ENCODE measurements at places on chromosomes 12 and 14.

DNA sequence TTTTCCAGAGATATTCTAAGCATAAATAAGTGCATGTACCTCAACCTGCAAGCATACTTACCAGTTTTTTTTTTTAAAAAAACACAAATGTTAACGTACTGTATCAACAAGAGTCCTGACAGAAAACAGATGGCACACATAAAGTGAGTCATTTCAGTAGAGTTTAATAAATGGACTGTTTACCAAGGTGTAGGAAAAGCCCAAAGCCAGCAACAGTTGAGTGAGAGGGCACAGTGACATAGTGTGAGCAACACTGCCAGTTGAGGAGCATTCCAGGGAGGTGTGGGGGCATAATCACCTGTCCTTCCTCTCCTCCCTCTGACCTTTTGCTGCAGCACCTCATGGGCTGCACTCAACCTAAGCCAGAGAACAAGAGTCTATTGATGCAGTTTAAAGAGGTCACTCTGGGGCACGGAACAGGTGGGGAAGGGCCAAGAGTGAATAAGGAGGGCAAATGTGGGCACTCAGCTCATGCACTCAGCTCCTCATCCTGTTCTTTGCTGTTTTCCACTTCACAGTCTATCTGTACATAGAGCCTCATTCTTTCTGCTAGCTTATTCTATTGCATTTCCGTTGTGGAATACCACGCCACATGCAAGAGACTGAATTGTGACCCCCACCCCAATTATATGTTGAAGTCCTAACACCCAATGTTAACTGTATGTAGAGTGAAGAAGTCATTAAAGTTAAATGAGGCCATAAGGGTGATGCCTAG lies 29.3 kb downstream of the DHRS2 start:
- no peak for DNase-seq

DNA sequence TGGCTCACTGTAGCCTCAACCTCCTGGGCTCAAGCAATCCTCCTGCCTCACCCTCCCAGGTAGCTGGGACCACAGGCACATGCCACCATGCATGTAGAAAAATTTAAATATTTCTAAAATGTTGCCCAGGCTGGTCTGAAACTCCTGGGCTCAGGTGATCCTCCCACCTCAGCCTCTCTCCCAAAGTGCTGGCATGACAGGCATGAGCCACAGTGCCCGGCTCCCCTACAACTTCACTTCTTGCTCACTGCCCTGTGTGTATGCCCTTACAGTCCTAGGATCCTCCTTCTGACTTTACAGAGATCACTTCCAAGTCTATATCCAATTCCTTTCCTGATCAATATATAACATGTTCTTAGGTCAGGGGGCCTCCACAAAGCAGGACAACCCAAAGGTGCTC lies 23.8 kb upstream of the CREBL2 start:
- no peak for DNase-seq

GRCh38 chr14:102711946-102712345 lies 65.3 kb upstream of the TRAF3 start:
- DNase-seq: no peak

- DNase-seq: peak; percentile 61
These were observed 43.3 kb downstream of the AEBP2 start for GRCh38 chr12:19482551-19483109.

GRCh38 chr12:13465635-13466034 lies 269.1 kb downstream of the EMP1 start:
- DNase-seq: no peak

DNA sequence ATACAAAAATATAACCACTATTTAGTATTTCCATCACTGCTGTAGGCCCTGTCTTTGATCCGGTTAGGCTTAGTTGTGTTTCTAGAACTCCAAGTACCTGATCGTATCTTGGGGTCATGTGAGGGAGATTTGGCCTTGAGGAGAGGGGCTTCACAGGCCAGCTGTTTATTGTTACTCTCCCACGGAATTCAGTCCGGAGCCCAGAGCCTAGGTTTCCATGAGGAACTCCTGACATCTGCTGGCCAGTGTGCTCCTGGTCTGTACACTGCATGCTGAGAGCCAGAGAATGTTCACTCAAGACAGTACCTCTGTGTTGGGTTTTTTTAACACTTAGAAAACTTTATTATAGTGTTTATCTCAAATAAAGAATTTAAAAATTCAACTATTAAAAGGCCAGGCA lies 341.0 kb upstream of the TMEM132C start:
- no peak for DNase-seq

- DNase-seq: no peak
These were observed 30.6 kb upstream of the NFKBIA start for GRCh38 chr14:35435177-35435576.

- DNase-seq: no peak
These were observed 32.0 kb downstream of the ITGA7 start for GRCh38 chr12:55675666-55676065.

GRCh38 chr14:36716614-36717184 lies 55.0 kb downstream of the PAX9 start:
- DNase-seq: no peak

GRCh38 chr14:67881225-67881624 lies 61.6 kb downstream of the RAD51B start:
- DNase-seq: peak; percentile 19

DNA sequence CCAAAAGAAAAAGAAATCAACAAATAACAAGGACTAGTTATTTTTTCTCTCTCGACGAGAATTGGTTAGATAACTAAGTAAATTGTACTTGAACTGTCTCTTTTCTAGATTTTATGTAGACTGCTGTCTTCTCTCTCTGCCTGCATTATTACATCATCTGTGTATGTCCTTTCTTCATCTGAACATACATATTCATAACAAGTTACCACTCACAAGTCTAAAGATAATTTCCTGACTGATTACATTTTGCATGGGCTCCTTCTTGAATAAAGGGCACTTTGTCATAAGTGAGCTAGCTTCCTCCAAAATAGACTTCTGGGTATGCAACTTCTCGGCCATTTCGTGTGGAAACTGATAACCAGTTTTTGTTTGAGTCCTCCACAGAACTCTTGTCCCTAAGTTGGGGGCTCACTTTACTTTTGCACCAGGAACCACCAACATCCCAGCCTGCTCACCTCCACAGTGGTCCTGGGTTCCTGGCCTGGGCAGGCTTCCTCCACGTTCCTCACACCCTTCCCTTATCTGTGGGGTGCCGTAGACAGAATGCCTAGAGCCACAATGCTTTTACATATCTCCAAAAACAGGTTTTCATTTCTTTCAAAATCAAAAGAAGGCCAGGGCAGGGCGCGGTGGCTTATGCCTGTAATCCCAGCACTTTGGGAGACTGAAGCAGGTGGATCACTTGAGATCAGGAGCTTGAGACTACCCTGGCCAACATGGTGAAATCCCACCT lies 6.2 kb upstream of the DDX47 start:
- DNase-seq: no peak

DNA sequence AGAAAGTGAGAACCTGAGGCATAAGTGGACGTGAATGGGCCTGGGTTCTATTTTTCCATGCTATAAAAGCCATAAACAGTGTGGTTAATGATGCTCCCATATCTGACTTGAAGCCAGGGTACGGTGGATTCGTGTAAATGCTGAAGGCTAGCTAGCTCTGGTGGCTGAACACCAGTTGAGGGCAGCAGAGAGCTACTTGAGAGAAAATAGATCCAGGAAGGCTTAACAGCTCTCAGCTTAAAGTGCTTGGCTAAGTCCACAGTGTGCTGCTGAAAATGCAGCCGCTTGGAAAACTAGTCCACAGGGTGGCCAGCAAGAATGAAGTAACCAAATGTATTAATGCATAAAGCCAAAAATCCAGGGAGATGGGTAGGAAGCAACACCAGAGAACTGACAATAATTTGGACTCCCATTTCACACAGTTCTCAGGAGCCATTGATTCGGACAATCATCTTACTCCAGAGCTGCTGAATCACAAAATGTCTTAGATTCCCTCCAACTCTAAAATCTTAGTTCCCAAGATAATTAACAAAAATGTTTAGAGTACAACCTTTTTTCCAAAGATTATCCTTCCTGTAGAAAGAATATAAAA lies 15.0 kb upstream of the FOXG1 start:
- no peak for DNase-seq

GRCh38 chr12:100201604-100202423 lies 1.2 kb downstream of the ACTR6 start:
- DNase-seq: no peak

- DNase-seq: no peak
These were observed 197.3 kb downstream of the TMTC3 start for GRCh38 chr12:88339254-88339949.

DNA sequence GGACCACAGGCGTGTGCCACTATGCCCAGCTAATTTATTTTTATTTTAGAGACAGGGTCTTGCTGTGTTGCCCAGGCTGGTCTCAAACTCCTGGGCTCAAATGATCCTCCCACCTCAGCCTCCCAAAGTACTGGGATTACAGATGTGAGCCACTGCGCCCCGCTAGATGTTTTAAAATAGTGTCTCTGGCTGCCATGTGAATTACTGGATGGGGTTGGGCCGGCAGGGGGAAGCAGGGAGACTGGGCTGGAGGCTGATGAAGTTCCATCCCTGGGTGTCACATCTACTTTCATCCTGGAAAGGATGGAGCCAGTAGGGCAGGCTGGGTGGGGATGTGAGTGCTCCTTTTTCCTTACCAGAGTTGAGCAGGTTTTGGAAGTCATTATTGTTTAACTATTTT lies 46.1 kb downstream of the DNAH10 start:
- DNase-seq: no peak

- no peak for DNase-seq
These were observed 79.2 kb downstream of the CEP83 start for GRCh38 chr12:94380507-94380906.

GRCh38 chr12:113260636-113261300 lies 39.5 kb downstream of the TPCN1 start:
- DNase-seq: no peak

GRCh38 chr14:93925374-93925895 lies 1.7 kb upstream of the FAM181A start:
- DNase-seq: no peak

- no peak for DNase-seq
These were observed 49.2 kb downstream of the TESC start for GRCh38 chr12:117050060-117050459.

GRCh38 chr12:79874665-79875064 lies 60.2 kb downstream of the PPP1R12A start:
- DNase-seq: no peak

DNA sequence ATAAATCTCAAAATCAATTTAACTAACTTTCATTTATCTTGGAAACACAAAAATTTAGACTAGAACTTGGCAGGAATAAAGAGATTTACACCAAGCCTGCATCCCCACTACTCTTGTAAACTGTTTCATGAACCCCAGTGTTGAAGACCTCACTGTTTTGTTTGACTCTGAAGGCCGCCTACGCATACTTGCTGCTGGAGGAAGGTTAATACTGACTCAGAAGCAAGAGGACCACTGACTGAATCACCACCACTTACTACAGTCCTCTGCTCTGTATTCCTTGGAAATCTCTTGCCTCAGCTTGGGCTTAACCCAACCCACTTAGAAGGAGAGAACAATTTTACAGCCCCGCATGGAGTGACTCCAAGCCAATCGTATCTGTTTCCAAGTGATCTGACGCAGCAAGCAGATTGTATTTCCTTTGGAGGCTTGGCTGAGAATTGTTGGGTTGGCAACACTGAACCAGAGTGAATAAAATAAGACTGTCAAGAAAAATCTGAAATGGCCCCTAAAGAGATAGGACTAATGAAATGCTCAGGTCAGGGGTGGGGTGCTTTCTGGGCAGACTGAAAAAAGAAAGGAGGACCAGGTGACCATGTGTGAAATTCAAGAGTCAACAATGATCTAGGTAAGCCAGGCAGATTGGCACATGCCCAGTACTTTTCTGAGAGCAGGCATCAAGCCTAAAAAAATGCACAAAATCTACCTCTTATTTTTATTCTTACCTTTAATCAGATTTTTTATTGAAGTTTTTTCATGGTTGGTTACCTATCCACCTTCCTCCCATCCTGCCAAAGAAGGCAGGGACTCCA lies 248.6 kb downstream of the ZFP36L1 start:
- DNase-seq: no peak

GRCh38 chr14:91292491-91292890 lies 48.0 kb upstream of the GPR68 start:
- DNase-seq: no peak

DNA sequence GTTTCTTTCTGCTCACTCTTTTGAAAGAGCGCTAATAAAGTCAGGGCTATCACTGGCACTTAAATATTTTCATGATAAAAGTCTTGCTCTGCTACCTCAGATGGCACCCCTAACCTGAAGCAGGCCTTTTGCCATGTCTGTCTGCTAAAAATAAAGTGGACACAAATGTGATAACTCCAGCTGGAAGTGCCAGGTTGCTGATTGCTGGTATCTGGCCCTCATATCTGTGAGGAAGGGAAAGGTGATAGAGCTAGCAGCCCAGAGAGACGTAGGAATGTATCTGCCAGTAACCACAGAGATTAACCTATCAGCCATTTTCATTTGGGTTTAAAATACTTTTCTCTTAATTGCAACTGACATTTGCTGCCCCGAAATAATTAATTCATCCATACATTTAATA lies 127.9 kb downstream of the GRIN2B start:
- no peak for DNase-seq

DNA sequence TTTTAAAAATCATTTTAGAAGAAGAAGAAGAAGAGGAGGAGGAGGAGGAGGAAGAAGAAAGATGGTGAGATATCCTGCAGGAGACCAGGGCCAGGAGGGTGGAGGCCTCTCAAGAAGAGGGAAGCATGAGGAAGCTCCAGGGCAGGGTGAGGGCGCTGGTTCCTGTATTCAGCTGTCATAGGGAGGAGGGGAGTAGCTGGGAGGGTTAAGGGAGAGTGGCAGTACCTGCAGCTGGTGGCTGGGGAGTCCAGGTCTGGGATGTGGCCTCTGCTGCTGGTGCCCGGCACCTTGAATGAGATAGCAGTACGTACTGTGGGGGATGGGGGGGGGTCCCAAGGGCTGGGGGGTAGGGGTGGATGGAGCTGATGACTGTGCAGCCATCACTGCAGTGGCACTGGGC lies 9.8 kb downstream of the RBP5 start:
- DNase-seq: no peak

All from CD4-positive, alpha-beta T cell treated with Interleukin-17A for 1 hour (primary cell).